ENCODE measurements at places on chromosomes 1 and 21. TPM values are rescaled to one million over a fixed set of nuclear protein-coding genes. Genes with fewer than 3 reads are reported as not detected.

GRCh38 chr1:43529206-43529731, 1.4 kb upstream of the PTPRF start:
- peaks cover 24% of the 10 kb centered on the region for H3K4me1 ChIP-seq
- peak; percentile 86 for DNase-seq
- no peak overlapping the region for H3K4me3 ChIP-seq
- no peak overlapping the region for H3K27ac ChIP-seq

GRCh38 chr21:8989261-8989711, 1532.1 kb upstream of the TPTE start:
- no peak overlapping the region for H3K27ac ChIP-seq
- peaks cover 28% of the 10 kb centered on the region for H3K27me3 ChIP-seq
- DNase-seq: no peak
- no peaks in the 10 kb centered on the region for H3K4me1 ChIP-seq
- no peaks in the 10 kb centered on the region for H3K36me3 ChIP-seq
- no peak overlapping the region for H3K4me3 ChIP-seq

DNA sequence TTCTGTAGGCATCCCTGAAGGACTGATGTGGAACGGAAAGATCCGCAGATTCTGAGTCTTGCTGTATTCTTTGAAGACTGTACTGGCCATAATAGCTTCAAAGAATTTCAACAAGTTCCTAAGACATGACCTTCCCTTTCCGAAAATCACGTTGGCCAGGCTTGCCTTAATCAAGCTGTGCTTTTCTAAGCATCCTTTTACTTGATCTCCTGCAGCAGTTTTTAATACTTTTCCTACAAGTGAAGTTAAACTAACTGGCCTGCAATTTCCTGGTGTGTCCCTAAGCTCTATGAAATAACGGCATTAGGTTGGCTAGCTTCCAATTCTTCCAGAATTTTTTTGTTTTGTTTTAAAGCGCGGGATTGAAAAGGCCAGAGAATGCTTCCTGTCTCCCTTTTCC, 40.3 kb downstream of the SPAG17 start:
- no peaks in the 10 kb centered on the region for H3K36me3 ChIP-seq
- peaks cover 9% of the 10 kb centered on the region for H3K27me3 ChIP-seq
- H3K4me1 ChIP-seq: no peaks in the 10 kb centered on the region
- H3K27ac ChIP-seq: no peak overlapping the region

DNA sequence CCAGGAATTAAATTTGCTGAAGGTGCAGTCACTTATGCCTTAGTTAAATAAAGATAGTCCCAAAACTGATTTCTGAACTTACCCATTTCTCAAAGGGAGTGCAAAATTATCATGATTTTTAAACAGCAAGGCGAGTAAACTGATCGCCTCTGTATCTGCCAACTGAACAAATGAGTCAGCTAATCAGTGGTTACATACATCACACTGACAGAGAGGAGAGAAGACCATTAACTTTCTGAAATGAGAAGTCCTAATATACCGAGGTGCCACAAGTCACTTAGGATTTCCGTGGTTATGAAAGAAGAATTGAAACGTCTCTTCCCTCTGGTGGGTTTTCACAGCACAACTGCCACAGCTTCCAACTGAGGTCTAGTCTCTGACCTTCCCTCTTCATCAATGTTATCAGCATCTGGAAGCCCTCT, 400.7 kb downstream of the SMYD3 start:
- no peaks in the 10 kb centered on the region for H3K36me3 ChIP-seq
- peaks cover 21% of the 10 kb centered on the region for H3K4me1 ChIP-seq
- no peak for DNase-seq
- no peaks in the 10 kb centered on the region for H3K27me3 ChIP-seq

- no peak for DNase-seq
- H3K4me1 ChIP-seq: no peaks in the 10 kb centered on the region
- H3K27me3 ChIP-seq: no peaks in the 10 kb centered on the region
- no peak overlapping the region for H3K27ac ChIP-seq
These were observed 497.1 kb downstream of the PTPRC start for GRCh38 chr1:199135901-199136300.

GRCh38 chr1:56911098-56911938, 54.5 kb downstream of the C8B start:
- no peaks in the 10 kb centered on the region for H3K36me3 ChIP-seq
- H3K4me1 ChIP-seq: no peaks in the 10 kb centered on the region
- no peak for DNase-seq
- no peaks in the 10 kb centered on the region for H3K27me3 ChIP-seq
- no peak overlapping the region for H3K27ac ChIP-seq
- H3K4me3 ChIP-seq: no peak overlapping the region

- H3K4me3 ChIP-seq: no peak overlapping the region
- H3K4me1 ChIP-seq: peaks cover 5% of the 10 kb centered on the region
- no peak overlapping the region for H3K27ac ChIP-seq
These were observed 470 bp downstream of the TNR start for GRCh38 chr1:175742790-175743459.

DNA sequence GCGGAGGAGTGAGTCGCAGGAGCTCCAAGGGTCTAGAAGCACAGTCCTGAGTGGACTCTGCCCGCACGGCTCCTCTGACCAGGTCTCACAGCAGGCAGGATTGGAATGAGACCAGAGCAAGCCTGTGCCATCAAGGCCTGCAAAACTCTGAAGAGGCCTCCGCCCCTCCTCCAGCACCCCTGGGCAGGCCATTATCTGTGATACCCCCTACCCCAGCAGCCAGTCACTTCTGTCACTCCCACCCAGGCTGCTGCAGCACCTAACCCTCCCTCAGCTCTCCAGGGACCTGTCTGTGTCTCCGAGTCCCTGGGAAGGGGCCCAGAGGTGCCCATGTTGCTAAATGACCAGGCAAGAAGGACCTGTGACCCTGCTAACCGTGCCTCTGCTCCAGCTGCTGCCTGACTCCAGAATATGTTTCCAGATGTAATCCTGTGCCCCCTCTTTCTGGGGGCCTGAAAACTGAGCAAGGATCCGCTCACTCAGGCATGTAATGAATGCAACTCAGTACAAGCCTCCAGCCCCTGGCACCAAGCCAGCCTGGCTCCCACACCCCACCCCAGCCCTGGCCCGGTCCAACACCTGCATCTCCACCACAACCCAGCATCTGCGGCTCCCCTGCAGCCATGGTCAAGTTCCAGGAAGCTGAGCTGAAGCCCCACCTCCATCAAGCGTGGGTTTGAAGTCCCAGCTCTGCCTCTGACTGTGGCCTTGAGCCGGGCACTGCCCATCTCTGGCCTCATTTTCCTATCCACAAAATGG, 22.1 kb upstream of the COL16A1 start:
- no peak overlapping the region for H3K27ac ChIP-seq
- H3K36me3 ChIP-seq: no peaks in the 10 kb centered on the region
- H3K27me3 ChIP-seq: no peaks in the 10 kb centered on the region
- peak; percentile 55 for DNase-seq
- H3K4me1 ChIP-seq: no peaks in the 10 kb centered on the region
- no peak overlapping the region for H3K4me3 ChIP-seq

- no peak overlapping the region for H3K27ac ChIP-seq
- no peaks in the 10 kb centered on the region for H3K36me3 ChIP-seq
- DNase-seq: peak; percentile 77
- H3K4me3 ChIP-seq: no peak overlapping the region
These were observed 13.5 kb downstream of the CITED4 start for GRCh38 chr1:40848530-40849189.

DNA sequence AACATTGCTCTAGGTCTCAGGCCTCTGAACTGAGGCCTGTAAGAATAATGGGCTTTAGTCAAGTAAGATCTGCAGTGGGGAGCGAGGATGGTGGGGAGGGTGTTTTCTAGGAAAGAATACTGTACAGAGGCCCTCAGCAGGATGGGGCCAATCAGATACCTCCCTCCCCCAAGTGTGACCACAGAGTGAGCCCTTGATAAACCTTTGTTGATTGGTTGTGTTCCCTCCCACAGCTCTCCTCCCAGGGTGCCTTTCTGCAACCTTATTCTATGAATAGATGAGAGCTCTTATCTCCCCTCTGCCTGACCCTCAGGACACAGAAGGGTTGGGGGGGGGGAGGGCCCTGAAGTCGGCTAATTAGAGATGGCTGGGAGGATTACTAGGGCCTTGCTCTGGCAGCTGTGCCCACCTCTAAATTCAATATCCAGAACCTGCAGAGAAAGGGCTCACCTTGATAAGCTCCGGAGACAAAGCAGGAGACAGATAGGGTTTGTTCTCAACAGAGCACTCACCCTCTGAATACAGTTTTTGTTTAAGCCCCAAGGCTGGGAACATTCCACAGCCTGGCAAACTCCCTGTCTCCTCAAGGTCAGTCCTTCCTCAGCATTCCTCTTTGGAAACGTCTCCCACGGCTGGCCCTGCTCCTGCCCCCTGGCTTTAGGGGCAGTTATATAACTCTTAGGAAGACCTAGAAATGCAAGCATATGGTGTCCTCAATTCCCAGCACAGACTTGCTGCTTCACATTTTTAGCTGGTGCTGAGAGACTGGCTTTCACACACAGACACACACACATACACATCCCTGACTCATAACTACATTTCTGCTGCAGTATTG, 42.9 kb downstream of the ATP1A1 start:
- 0 out of 2 replicates have a peak overlapping the region, but pooled peaks have one; percentile 2 for H3K27ac ChIP-seq
- H3K4me3 ChIP-seq: no peak overlapping the region
- DNase-seq: peak; percentile 60
- H3K36me3 ChIP-seq: no peaks in the 10 kb centered on the region
- H3K4me1 ChIP-seq: peaks cover 24% of the 10 kb centered on the region

GRCh38 chr1:203037509-203038190, 11.4 kb downstream of the PPFIA4 start:
- no peak for DNase-seq
- H3K27ac ChIP-seq: no peak overlapping the region
- peaks cover 20% of the 10 kb centered on the region for H3K4me1 ChIP-seq
- no peaks in the 10 kb centered on the region for H3K27me3 ChIP-seq
- H3K36me3 ChIP-seq: no peaks in the 10 kb centered on the region
- H3K4me3 ChIP-seq: no peak overlapping the region

GRCh38 chr1:112172294-112172882, 182.9 kb upstream of the KCND3 start:
- no peak for DNase-seq
- no peak overlapping the region for H3K4me3 ChIP-seq
- H3K36me3 ChIP-seq: no peaks in the 10 kb centered on the region
- no peaks in the 10 kb centered on the region for H3K27me3 ChIP-seq
- H3K4me1 ChIP-seq: no peaks in the 10 kb centered on the region

- no peak for DNase-seq
- H3K36me3 ChIP-seq: no peaks in the 10 kb centered on the region
- H3K4me3 ChIP-seq: no peak within 1 kb of the TSS
- H3K4me1 ChIP-seq: peaks cover 6% of the 10 kb centered on the region
- no peak within 1 kb of the TSS for H3K27ac ChIP-seq
These were observed at the start of gene GJA5 for GRCh38 chr1:147760481-147761260. Gene GJA5, minus strand, starts transcription at chr1:147760602. Its CDS starts 1,364 bp downstream, at chr1:147759238.

DNA sequence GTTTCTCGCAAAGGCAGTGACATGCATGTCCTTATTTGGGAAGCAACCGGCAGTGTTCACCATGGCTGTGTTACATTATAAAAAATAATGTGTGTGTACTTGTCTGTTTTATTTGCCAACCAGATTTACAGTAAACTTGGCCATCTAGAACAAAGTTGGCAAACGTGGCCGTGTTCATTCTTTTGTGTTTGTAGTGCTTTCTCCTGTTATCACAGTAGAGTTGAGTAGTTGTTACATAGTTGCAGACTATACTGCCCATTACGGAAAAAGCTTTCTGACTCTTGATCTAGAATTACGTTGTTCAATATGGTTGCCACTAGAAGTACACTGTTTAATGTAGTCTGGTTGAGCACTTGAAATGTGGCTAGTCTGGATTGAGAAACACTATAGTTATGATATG, 19.4 kb downstream of the SOAT1 start:
- H3K27ac ChIP-seq: no peak overlapping the region
- H3K4me1 ChIP-seq: no peaks in the 10 kb centered on the region
- peaks cover under 1% of the 10 kb centered on the region for H3K36me3 ChIP-seq
- no peak overlapping the region for H3K4me3 ChIP-seq

GRCh38 chr1:38741341-38741740, 118.2 kb downstream of the RRAGC start:
- H3K4me3 ChIP-seq: no peak overlapping the region
- no peak for DNase-seq
- 0 out of 2 replicates have a peak, but pooled peaks cover 5% of the 10 kb centered on the region for H3K27me3 ChIP-seq
- H3K4me1 ChIP-seq: no peaks in the 10 kb centered on the region
- no peaks in the 10 kb centered on the region for H3K36me3 ChIP-seq

DNA sequence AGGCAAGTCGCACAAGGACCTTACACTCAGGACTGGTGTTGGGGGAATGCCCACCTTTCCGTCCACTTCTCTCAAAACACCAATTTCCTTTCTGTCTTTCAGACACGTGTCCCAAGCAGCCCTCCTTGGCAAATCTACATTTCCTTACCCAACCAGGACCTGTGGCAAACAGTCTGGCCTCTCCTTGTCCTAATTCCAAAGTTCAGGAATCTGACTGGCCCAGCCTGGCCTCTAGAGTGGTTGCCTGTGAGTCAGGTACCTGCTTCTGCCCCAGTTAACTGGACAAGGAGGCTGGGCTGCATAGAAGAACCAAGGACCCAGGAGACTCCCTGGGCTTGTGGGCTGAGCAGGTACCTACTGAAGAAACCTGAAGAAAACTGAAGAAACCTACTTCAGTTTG, 34.3 kb upstream of the CITED4 start:
- DNase-seq: no peak
- H3K4me3 ChIP-seq: no peak overlapping the region
- H3K27ac ChIP-seq: no peak overlapping the region
- no peaks in the 10 kb centered on the region for H3K27me3 ChIP-seq
- peaks cover 9% of the 10 kb centered on the region for H3K4me1 ChIP-seq

Gene F13B
- polyA plus RNA-seq: not detected

Gene ZDHHC18
- polyA plus RNA-seq: 33.0 TPM

Gene SLC6A17
- 0.67 TPM for polyA plus RNA-seq

Gene CELA2B
- not detected for polyA plus RNA-seq

Gene UQCRH
- 971 TPM for polyA plus RNA-seq

Gene ZNF648
- polyA plus RNA-seq: not detected

Gene PTAFR
- 0.06 TPM for polyA plus RNA-seq

Gene KCNA2
- polyA plus RNA-seq: not detected

Gene NT5C1A
- 0.73 TPM for polyA plus RNA-seq

Gene SH2D1B
- polyA plus RNA-seq: not detected

Gene SELP
- not detected for polyA plus RNA-seq

Gene LPAR3
- 0.08 TPM for polyA plus RNA-seq

Gene LY9
- polyA plus RNA-seq: not detected

Gene MMEL1
- 0.16 TPM for polyA plus RNA-seq

Measured in SK-N-SH (cell line).